Nephron progenitor cell (in vitro differentiated cells): ENCODE measurements at places on chromosomes 11 and 22.

DNA sequence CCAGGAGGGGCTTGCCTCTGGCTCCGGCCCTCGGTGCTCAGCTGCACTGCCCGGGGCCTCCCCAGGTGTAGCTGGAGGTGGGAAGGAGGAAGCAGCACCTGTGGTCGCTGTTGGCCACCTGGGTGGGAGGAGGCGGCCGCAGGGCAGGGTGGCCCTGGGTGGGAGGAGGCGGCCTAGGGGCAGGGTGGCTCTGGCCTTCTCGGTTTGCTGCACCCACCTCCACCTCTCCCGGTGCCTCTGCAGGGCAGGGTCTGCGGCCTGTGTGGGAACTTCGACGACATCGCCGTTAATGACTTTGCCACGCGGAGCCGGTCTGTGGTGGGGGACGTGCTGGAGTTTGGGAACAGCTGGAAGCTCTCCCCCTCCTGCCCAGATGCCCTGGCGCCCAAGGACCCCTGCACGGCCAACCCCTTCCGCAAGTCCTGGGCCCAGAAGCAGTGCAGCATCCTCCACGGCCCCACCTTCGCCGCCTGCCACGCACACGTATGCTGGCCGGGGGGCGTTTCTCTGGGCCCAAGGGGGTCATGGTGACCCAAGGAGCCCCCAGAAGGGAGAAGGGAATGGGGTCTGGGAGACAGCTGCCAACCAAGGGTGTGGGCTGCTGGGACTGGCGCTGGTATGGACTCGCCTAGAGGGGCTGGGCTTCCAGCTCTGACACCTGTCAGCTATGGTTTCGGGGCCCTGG lies 20.6 kb downstream of the MUC5AC start:
- DNase-seq, result no peak

- no peak for DNase-seq
Observed at GRCh38 chr11:64288353-64288750, 2.7 kb downstream of the GPR137 start.

DNA sequence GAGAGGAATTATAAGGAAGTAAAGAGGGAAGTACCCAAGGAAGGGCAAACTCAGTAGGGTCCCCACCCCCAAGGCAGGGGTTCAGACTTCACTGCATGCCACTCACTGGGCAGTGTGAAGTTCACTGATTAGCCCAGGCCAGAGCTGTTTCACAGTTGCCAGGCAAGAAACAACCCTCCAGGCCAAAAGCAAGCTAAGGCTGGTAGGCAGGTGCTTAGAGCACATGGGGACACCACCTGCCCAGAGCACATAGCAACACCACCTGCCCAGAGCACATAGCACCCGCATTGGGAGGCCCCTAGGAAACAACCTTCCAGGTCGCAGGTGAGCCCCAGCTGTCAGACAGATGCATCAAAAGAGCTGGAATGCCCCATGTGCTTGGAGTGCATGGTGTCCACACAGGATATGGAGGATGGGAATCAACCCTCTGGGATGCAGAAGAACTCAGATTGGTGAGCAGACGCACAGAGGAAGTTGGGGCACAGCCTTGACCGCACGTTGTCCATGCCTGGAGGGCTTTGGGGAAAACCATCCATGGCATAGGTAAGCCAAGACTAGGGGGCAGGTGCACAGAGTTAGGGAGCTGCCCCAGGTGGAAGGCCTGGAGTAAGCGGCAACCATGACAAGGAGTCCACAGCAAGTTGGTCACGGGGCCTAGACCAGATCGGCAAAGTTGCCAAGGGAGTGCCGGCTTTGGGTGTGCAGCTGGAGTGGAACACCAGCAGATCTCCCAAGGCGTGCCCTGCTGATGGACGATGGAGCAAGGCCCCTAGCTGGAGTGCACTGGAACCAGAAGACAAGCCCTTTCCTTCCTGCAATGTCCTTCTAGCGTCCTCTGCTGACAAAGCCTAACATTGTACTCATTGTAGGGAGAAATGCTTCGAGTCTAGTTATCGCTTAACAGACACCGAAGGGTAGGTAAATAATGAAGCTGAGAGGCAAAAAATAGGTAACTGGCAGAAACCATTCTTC lies 7.8 kb upstream of the TMEM216 start:
- DNase-seq, result no peak

GRCh38 chr11:64415996-64416728 lies 57.2 kb downstream of the RPS6KA4 start:
- no peak for DNase-seq

DNA sequence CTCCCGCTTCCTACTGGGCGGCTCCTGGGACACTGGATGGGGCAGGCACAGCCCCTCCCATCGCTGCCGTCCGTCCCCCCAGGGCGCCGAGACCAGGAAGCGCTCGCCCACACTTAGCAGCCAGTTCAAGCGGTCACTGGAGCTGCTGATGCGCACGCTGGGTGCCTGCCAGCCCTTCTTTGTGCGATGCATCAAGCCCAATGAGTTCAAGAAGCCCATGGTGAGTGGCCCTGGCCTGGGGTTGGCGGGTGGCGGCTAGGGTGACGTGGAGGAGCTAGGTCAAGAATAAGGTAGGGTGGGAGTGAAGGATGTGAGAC lies 44.6 kb downstream of the MYO7A start:
- peak; percentile 32 for DNase-seq

DNA sequence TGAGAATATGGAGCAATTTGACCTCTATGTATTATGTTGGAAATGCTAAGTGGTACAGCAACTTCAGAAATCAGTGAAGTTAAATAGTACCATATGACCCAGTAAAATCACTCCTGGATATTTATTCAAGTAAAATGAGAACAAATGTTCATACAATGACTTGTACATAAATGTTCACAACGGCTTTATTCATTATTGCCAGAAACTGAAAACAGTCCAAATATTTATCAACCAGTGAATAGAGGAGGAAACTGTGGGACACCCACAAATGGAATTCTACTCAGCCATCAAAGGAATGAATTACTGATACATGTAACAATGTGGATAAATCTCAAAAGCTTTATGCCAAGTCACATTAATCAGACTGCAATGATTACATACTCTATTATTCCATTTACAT lies 416.3 kb downstream of the AASDHPPT start:
- DNase-seq, result no peak

DNA sequence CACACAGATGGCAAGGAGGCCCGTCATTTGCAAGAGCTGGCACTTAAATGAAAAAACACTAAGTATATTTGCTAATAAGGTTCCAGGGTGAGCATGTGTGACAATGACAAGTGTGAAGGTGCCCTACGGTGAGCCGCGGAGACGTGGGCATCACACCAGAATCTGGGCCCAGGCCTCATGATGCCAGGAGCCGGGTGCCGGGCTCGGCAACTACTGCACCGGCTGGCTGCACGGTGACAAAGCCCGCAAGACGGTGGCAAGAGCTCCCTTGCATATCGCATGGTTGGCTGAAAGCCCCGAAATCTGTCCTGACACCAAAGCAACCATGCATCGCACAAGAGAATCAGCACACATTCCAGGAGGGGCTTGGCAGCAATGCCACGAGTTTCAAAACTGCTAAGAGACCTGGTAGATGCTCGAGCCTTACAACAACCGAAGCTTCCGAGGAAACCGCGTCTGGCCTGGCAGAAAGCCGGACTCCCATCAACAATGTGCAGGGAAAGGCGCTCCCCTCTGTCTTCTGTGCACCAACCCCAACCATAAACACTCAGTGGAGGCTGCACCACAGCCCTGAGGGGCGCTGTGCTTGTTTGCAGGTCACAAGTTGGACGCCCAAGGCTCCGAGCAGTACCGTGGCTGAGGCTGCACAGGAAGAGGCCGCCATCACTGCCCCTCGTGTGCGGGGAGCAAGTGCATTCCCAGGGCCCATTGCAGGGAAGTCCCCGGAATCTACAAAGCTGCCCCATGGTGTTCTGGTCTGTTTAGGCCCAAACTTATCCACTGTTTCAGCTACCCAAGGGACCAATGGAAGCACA lies 339.7 kb downstream of the CTTN start:
- no peak for DNase-seq

DNA sequence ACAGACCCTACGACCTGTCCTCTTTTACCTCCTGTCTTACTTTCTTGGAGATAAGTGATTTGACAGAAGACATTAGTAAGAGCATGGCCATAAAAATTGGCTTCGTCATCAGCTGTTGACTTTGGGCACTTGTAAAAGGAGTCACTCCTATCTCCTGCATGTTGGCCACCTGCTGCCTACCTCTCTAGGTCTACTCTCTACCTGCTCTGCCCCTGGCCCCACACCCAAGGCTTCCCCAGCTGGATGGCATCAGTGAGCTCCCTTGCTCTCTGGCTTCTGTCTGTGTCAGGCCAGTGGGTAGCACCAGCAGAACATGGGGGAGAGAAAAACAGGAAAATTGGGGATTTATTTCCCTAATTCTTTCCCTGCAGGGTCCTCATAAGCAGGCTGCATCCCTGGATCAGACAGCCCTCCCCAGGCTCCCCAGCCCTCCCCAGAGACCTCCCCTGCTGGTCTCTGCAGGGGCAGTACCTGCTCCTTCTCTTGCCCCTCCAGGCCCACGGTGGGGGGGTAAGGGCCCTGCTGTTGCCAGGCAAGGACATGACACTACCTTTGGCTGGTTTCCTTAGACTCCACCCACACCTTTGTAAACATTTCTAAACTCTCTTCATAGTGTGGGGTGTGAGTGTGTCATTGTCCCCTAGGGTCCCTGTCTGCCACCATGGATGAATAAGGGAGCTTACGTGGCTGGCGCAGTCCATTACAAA lies 157.0 kb upstream of the NECTIN1 start:
- no peak for DNase-seq

- no peak for DNase-seq
Observed at GRCh38 chr11:117427356-117427874, 99.8 kb downstream of the CEP164 start.

- DNase-seq, result no peak
Observed at GRCh38 chr22:17536269-17536668, 27.0 kb upstream of the SLC25A18 start.

GRCh38 chr11:77191823-77192495 lies 63.9 kb downstream of the MYO7A start:
- DNase-seq, result peak; percentile 82

GRCh38 chr22:22936915-22937656 lies 49.5 kb downstream of the IGLL5 start:
- DNase-seq, result no peak

- peak; percentile 40 for DNase-seq
Observed at GRCh38 chr11:31826536-31827438, 15.7 kb upstream of the PAX6 start.

DNA sequence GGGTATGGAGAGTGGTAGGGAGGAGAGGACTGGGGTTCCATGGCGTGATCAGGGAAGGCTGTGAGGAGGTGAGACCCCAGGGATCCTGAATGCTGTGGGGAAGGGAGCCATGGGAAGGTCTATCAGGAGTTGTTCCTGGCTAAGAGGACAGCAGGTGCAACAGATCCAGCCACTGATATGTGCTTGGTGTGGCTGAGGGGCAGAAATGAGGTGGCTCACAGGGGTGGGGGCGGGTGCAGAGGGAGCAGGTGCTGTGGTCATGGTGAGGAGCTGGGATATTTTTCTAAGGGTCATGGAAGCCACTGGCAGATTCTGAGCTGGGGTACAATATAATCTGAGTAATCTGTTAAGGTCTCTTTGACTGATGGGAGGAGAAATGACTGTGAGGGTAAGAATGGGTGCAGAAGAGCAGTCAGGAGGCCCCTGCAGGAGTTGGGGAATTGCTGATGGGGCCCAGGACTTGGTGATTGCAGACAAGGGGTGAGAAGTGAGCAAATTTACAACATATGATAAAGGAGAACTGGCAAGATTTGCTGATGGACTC lies 31.3 kb upstream of the DMC1 start:
- DNase-seq, result no peak

DNA sequence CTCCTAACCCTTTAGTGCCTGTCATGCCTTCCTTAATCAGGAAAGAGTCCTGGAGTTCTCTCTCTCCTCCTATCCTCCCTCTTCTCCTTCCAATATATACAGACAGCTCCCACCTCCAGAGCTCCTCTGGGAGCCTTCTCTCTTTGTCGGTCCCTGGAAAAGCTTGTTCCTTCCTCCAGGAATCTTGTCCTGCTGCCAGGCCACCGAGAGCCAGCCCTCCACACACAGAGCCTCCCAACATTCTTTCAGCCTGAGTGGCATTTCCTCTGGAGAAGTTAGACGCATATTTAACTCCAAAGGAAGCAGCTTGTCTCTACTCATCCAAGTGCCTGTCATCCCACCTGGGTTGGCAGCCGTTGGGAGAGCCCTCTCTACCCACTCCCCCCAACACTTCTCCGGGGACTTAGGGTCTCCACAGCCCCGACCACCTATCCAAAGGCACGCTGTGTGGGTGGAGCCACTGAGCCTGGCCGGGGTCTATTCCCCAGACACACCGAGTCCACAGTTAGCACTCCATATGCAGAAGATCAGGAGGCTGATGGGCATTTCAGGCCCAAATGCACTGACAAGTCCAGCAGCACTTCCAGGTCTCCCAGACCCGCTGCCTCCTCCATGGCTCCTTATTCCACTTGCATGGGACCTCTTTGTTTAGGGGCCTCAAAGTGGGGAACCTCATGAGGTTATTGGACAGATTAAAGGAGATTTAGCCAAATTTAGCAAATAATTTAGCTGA lies 31.1 kb downstream of the DKK3 start:
- no peak for DNase-seq

DNA sequence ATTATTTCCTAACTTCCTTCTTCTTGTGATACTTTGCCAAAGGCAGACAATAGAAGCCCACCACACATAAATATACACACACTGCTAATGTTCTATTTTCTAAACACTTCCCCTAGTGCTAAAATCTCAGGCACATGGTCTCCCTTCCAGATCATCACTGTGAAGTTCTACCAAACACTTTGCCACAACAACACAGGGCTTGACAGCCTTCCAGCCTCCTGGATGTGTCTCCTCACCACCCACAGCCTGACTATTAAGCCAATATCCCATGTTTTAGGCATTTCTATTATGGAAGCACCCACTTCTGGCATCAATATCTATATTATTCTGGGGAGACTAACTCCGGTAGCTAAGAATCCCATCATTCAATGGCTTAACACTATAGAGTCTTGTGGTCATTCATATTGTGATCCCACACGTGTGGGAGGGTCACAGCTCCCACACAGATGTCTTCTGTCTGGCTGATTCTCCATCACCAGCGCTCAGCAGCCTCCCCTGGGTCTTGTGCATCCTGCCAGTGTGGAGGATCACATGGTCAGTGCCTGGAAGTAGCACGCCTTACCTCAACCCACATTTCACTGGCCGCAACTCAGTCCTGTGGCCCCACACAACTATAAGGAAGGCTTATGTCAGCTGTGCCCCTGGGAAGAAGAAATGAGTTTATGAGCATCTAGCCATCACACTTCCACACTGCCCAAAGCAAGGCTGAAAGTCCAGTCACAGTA lies 29.0 kb downstream of the SPATA19 start:
- no peak for DNase-seq
